ENCODE measurements at places on chromosomes 3 and 15.

GRCh38 chr3:28053759-28054158 is 187.7 kb upstream of the CMC1 start:
- DNase-seq = peak; percentile 91

- DNase-seq = no peak
Observed at GRCh38 chr3:183265157-183265642, 12.1 kb downstream of the B3GNT5 start.

DNA sequence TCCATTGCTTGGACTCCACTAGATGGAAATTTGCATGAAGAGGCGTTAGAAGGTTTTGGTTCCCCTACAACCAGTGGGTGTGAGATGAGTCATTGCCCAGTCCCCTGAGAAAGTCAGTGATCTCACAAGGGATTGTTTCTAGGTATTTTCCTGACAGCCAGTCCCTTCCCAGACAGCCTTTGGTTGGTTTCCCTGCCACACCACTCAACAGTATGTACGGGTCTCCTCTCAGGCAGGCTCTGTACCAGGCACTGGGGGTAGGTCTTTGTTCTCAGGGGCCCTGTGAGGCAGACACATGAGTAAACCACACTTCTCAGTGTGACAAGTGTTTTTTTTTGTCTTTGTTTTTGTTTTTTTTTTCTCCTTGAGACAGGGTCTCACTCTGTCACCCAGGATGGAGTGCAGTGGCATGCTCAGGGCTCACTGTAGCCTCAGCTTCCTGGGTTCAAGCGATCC is 4.0 kb downstream of the LAMP3 start:
- peak; percentile 73 for DNase-seq

GRCh38 chr3:46733026-46733800 is 15.5 kb upstream of the PRSS50 start:
- peak; percentile 8 for DNase-seq

DNA sequence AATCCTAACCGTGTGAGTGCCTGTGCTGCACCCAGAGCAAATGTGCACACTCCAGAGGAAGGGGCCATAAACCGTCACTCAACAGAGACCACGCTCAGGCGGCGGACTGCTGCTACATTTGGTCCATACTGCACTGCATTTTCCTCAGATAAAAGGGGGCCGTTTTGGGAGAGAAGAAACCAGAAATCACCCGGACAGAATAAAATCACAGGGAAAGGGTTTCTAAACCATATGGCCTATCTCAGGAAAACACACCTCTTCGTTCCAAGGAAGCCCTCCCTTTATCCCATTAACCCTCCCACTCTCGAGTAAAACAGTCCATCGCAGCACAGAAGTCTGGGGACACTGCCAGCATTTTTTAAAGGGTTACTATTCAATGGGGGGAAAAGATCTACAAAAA is 7.6 kb downstream of the IL17RD start:
- no peak for DNase-seq

DNA sequence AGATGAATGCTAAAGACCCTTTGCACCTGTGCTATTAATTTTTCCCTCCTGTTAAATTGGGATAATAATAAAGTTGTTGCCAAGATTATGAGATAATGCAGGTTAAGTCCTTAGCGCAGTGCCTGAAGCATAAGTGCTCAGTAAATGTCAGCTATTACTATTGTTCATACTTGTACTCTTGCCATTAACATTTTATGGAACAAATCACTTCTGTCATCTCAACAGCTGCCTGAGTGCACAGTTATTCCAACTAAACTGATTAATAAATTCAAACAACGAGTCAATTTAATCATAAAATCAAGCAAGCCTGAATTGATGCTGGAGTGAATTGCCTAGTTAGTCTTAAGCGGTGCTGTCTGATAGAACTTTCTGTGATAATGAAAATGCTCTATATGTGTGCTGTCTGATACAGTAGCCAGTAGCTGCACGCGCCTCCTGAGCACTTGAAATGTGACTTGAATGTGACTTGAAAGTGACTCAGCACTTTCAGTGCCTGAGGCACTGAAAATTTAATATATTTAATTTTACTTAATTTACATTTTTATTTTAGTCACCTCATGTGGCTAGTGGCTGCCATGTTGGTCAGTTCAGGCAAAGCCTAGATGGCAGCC is 198.7 kb upstream of the PFN2 start:
- DNase-seq = peak; percentile 49

- DNase-seq = no peak
Observed at GRCh38 chr3:71759401-71759800, 5.7 kb downstream of the GPR27 start.

DNA sequence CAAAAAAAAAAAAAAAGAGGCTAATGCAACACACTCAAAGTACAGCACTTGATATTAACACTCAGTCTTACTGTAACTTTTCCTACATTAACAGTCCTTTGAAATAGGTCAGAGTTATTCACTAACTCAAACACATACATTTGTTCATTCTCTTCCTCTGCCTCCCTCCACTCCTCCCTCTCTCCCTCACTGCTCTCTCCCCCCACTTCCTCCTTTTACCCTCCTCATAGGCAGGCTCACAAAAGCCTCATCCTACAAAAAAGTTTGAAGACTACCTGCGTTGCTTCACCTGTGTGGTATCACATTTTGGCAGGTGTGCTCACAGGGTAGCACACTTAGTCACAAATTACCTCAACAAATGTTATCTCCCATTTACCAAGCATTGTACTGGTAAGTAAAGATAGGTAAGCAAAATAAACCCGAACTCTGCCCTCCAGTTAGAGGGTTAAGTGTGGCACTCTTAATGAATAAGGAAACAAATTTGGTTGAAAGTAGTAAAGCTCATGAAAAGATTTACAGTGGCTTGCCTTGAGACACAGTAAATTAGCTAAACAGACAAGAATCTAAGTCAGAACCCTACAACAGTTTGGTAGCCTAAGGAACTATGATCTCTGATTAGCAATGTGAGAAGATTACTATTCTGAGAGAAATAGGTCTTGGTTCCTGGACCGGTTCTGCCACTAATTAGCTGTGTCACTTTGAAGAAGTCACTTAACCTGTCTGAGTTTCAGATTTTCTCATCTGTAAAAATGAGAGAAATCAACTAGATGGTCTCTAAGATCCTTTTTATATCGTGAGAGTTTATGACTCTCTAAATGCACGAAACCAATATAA is 151.0 kb upstream of the MLF1 start:
- DNase-seq = no peak

GRCh38 chr3:184058029-184058428 is 5.2 kb downstream of the HTR3C start:
- peak; percentile 92 for DNase-seq

GRCh38 chr3:61560517-61561373 is 626 bp upstream of the PTPRG start:
- peak; percentile 90 for DNase-seq

Measured in GM23248 (cell line).